Esophagus squamous epithelium (tissue), 5 donors: ENCODE measurements at places on chromosomes 3 and 15. TPM values are rescaled to one million over a fixed set of nuclear protein-coding genes. Genes with fewer than 3 reads are reported as not detected.

DNA sequence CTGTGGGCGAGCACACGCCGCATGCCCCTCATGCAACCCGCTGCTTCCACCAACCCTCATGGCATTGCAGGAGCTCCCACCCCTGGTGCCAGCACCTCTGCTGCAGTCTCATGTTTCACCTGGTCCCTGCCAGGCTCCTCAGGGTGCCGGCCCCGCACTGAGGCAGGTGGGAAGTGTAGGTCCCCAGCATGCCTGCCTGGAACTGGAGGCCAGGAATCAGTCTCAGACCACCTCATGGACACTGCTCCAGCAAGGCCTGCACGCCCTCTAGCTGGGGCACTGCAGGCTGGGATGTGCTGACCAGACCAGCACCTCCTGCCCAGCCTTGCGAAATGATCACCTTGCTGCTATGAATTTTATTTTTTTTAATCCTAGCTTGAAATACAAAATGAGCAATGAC lies 39.1 kb downstream of the OCA2 start:
- no peaks in the 10 kb centered on the region for H3K4me1 ChIP-seq
- H3K27me3 ChIP-seq: no peaks in the 10 kb centered on the region
- H3K36me3 ChIP-seq: no peaks in the 10 kb centered on the region

DNA sequence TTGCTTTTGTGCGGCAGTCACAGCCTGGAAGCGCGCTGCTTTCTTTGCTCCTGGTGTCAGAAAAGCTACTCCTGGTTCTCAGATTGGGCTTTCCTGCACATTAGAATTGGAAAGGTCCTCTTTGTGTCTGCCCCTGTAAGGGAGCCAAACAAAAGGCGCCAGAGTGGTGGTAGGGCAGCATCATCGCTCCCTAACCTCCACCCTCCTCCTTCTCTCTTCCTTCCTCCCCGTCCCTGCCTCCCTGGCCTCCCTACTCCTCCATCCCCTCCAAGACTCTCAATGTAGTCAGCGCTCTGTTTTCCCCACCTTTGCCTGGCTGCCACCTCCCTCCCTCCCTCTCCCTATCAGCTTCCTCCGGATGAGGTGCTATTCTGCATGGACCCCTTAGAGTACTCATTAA lies 65.3 kb downstream of the SH3GL3 start:
- DNase-seq: no peak
- no peaks in the 10 kb centered on the region for H3K4me1 ChIP-seq
- no peaks in the 10 kb centered on the region for H3K27me3 ChIP-seq
- H3K27ac ChIP-seq: no peak overlapping the region
- H3K4me3 ChIP-seq: no peak overlapping the region

Gene SH2D7
- total RNA-seq: not detected

DNA sequence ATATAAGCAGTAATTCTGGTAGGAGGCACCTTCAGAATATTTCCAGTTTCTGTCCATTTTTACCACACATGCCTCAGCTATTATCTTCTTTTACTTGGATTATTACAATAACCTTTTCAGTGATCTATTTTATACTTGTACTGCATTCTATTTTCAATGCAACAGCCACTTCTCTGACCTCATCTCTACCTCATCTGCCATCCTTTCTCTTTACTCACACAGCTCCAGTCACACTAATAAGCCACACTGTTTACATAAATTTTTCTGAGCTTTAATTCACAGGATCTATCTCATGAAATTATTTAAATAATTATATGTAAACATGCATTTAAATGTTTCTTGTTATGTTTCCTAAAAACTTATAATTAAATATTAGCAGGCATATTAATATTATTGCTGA lies 47.3 kb upstream of the BCHE start:
- H3K27ac ChIP-seq: no peak overlapping the region
- DNase-seq: no peak

DNA sequence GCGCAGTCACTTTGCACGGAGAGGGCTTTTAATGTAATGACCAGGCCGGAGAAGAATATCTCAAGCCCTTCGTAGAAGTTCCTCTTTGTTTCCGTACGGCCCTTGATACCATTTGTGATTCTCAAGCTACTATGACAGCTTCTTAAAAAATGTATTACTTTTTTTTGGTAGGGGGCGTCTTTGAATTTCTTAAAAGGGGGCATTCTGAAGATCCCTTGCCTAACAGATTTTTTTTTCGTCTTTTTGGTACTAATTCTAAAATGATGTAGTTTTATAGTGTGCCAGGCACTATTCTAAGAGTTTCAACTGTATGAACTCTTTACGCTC lies 614.0 kb downstream of the MCTP2 start:
- no peaks in the 10 kb centered on the region for H3K36me3 ChIP-seq
- H3K4me3 ChIP-seq: peak overlapping the region; percentile 19
- H3K4me1 ChIP-seq: no peaks in the 10 kb centered on the region
- no peak for DNase-seq
- no peaks in the 10 kb centered on the region for H3K27me3 ChIP-seq
- H3K27ac ChIP-seq: peak overlapping the region; percentile 70

DNA sequence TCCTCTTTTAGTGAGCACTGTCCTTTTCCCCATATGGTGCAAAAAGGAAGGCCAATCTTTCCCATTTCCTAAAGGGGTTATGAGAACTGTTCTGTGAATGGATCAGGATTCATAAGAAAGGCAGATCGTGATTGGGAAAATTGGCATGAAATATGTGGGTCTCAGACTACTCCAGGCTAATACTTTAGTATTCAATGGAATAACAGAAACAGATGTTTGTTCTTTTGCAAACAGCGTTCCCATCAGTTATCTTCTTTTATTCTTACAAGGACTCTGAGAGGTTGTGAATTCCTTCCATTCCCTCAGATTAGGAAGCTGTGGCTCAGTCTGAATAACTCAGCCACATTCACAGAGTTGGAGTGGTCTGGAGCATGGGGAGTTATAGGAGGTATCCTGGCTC lies 51.3 kb upstream of the MTMR10 start:
- no peak overlapping the region for H3K4me3 ChIP-seq
- H3K27me3 ChIP-seq: no peaks in the 10 kb centered on the region
- no peak overlapping the region for H3K27ac ChIP-seq
- no peaks in the 10 kb centered on the region for H3K36me3 ChIP-seq
- no peak for DNase-seq

- H3K27me3 ChIP-seq: no peaks in the 10 kb centered on the region
- H3K4me3 ChIP-seq: no peak overlapping the region
- no peaks in the 10 kb centered on the region for H3K4me1 ChIP-seq
- H3K27ac ChIP-seq: no peak overlapping the region
Observed at GRCh38 chr15:45714590-45715488, 80.0 kb downstream of the SQOR start.

Gene CACNA2D3
- 6.7 TPM for total RNA-seq

Gene CLRN1
- total RNA-seq: not detected

GRCh38 chr15:82916161-82916952 lies 36.2 kb downstream of the HOMER2 start:
- peaks cover 10% of the 10 kb centered on the region for H3K4me1 ChIP-seq
- no peak for DNase-seq
- H3K27me3 ChIP-seq: no peaks in the 10 kb centered on the region
- no peaks in the 10 kb centered on the region for H3K36me3 ChIP-seq

Gene FANCD2OS
- total RNA-seq: not detected

DNA sequence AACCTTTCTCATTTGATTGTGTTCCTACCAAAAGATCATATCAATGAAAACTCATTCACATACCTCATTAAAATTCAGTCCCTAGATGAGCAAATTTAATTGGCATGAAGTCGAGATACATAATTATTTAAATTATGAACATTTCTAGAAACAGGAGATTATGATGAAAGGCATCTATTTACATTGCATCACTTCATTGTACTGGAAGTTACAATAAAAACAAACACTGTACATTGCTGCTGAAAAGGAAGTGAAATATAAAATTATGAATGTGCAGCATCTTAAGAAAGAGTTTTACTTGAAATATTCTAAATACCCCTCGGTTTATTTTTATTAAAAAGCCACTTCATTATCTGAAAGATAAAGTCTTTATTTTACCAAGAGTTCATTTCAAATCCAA lies 163.4 kb upstream of the ZNF385D start:
- no peaks in the 10 kb centered on the region for H3K4me1 ChIP-seq
- no peak overlapping the region for H3K4me3 ChIP-seq
- H3K27ac ChIP-seq: no peak overlapping the region
- H3K27me3 ChIP-seq: no peaks in the 10 kb centered on the region

- no peaks in the 10 kb centered on the region for H3K4me1 ChIP-seq
- no peak overlapping the region for H3K4me3 ChIP-seq
- peak overlapping the region; percentile 32 for H3K27ac ChIP-seq
- DNase-seq: no peak
- no peaks in the 10 kb centered on the region for H3K27me3 ChIP-seq
Observed at GRCh38 chr15:80636675-80637074, 58.4 kb upstream of the ABHD17C start.

- no peak overlapping the region for H3K4me3 ChIP-seq
- no peaks in the 10 kb centered on the region for H3K27me3 ChIP-seq
- no peak for DNase-seq
- H3K27ac ChIP-seq: no peak overlapping the region
Observed at GRCh38 chr3:35596335-35596995, 42.9 kb upstream of the ARPP21 start.

- DNase-seq: no peak
- H3K4me1 ChIP-seq: peaks cover 55% of the 10 kb centered on the region
- H3K4me3 ChIP-seq: peak overlapping the region; percentile 81
- H3K27ac ChIP-seq: peak overlapping the region; percentile 93
- no peaks in the 10 kb centered on the region for H3K27me3 ChIP-seq
- no peaks in the 10 kb centered on the region for H3K36me3 ChIP-seq
Observed at GRCh38 chr3:197298945-197299854, 788 bp upstream of the DLG1 start.

Gene TERC
- 186 TPM for total RNA-seq

DNA sequence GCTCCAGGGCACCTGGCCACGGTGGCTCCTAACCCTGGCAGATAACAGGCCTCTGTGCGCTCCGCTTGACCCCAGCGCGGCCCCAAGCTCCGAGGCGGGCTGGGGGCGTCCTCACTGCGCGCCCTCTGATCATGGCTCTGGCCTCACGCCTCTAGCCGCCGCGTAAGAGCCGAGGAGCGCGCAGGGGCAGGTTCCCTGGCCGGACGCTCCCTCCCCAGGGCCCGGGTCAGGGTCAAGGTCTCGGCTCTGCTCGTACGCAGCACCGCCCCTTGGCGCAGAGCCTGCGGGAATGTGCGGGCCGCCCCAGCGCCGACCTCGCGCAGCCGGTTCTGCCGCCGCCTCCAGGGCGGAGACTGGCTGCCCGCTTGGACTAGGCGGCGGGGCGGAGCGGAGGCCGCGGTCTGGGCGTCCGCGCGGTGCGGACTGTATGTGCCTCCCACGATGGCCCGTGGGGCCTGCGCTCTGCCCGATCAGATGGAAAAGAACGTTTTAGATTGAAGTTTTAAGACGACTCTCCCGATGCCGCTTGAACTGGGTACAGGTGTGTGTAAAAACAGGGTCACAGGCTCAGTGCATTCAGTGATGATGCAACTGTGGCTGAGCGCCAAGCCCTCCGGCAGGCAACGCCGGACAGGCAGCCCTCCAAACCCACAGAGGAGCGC lies 40.8 kb downstream of the CHST14 start:
- H3K36me3 ChIP-seq: no peaks in the 10 kb centered on the region
- peak overlapping the region; percentile 62 for H3K4me3 ChIP-seq
- peak overlapping the region; percentile 11 for H3K27ac ChIP-seq
- H3K4me1 ChIP-seq: peaks cover 16% of the 10 kb centered on the region
- no peak for DNase-seq
- H3K27me3 ChIP-seq: peaks cover 9% of the 10 kb centered on the region

Gene ECT2
- total RNA-seq: 20.8 TPM
